ENCODE measurements at places on chromosomes 12 and 14.

DNA sequence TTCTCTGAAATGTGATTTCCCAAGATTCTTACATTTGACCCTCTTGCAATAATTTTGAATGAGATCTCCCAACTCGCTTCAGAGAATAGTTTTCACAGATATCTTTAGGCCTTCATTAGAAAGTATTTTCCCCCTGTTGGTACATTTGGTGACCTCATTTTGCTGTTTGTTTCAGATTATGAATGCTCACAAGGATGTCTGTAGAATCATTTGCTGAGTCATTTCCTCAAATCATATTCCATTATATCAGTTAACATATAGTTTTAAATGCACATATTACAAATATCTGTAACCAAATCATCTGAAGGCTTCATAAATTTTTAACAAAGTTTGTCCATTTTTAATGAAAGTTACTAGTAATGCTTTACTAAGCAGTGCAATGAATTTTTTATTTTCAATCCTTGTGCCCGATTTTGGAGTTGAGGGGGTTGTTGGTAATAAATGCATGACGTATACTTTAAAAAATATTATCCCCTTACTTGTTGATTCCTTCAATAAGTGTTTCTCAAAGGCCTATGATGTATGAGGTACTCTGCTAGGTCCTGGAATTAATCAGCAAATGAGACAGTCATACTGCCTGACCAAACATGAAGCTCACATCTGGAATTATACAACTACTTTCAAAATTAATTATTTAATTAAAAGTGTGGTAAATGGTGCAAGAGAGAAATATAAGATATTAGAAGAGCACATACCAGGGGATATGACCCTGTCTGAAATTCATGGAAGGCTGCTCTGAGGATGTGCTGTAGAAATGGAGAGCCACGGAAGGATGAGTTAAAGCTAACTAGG, 126.9 kb upstream of the RAP1B start:
- no peak for DNase-seq

DNA sequence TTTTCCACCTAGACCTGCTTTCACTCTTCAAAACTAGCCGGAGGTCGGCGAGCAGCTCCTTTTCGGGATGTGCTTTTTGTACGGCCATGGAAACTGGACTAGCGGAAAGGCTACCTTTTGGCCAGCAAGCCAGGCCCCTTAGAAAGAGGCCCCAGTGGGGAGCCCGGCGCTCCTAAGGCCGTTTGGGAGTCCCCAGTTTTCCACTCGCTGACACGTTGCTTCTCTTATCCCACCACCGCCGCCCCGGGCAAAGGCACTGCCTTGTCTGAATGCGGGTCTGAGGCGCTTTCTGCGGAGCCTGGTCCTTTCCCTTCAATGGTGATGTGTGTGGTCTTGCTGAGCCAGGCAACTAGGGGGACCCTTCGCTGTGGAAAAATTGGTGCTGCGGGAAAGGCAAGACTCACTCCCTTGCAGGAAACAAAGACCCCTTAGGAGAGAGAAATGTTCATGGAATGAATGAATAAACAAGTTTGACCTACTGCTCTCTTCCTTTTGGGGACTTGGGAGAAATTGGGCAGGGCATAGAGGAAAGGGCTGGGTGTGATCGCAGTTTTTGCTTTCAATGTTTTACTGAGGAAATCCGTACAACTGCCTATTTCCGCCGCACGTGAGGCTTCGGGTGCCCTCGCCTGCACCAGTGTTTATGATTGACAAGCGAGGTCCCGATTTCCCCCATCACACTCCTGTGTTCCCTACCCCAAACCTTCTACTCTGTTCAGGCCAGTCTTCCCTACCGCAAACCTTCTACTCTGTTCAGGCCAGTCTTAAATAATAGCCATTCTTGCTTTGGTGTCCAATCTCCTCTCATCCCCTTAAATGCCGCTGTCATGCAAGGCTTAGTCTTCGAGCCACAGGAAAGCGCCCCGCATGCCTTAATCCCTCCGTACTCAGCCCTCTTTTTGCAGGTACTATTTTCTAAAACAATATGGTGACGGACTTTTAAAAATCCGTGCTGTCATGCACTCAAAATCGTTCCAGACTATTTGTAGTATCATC, 1.0 kb upstream of the SLC38A2 start:
- peak; percentile 78 for DNase-seq

DNA sequence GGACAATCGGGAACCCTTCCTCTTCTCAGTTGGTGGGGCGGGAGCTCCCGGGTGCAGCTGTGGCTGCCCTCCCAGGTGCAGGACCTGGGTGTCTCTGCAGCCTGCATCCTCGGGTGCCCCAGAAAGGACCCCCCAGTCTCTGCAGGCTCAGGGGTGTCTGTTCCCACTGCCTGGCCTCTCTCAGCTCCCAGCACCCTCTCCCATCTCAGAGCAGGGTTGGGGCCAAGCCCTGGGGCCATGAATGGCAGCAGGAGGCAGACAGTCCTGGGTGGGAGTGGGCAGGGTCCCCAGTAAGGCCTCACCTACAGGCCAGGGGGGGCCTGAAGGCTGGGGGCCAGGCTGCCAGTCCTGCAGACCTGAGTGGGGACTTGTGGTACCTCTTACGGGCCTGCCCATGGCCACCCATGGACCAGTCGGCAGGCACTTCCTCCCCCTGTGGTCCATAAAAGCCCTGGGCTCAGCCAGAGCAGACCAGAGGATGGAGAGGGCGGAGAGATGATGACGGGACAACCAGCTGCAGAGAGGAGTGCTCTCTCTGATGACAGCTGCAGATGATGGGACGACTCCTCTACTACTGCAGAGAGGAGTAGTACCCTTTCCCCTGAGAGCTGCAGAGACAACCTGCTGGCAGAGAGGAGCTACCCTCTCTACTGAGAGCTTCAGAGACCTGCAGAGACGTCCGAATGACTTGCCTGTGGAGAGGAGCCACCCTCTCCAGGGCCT, 26.6 kb downstream of the TCHP start:
- DNase-seq, result no peak

- DNase-seq, result no peak
These were observed 39.9 kb downstream of the LTBP2 start for GRCh38 chr14:74571901-74572725.

DNA sequence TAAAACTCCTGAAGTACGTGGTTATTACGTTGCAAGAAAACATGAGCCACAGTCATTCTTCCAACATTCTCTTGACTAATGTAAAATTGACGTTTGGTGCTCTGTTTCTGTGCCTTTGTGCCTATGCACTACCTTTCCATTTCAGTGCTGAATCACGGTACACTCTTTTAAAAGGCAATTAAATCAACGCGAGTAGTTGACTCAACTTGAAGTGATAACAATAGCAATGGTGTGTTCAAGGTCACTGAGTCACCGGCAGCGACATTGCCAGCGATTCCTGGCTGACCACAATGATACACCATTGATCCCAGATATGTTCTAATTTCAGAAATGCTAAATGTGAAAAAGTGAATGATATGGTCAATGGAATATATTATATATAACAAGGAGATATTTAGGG, 17.8 kb downstream of the AK7 start:
- no peak for DNase-seq

DNA sequence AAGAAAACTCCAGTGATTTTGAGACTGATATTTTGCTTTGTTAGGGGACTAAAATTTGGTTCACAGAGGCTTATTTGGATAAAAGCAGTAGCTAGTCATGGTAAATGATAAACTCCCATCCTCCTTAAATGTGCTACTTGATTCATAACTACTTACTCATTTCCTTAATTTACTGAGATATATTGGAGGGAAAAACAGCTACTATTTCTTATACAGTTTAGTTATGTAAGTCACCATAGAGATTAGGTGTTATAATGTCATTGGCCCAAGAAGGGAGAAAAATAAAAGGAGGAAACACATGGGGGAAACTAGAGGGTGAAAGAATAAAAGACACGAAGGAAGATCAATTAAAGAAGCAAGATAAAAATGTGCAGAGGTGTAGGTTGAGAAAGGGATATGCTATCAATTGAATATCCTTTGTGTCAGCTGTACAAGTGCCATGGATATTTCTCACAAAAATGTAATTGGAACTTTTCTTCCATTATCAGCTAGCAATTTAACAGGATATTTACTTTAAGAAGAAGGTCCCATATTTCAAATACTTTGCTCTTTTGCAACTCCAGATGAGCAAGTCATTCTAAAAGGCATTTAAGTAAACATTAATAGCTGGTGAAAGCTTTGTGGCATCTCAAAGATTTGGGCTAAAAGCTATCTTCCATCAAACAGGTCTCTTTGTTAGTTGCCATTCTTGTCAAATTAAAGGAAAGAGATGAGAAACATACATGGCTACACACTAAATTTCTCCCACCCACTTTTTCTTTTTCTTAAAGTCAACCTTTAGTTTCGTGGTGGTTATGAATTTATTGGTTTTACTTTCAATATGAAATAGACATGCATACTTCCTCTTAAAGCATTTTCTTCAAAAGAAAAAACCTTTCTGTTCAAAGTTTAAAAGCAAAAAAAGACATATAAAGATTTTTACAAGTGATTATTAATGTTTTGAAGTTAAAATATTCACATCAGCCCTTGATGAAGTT, 439.5 kb downstream of the CCER1 start:
- no peak for DNase-seq

DNA sequence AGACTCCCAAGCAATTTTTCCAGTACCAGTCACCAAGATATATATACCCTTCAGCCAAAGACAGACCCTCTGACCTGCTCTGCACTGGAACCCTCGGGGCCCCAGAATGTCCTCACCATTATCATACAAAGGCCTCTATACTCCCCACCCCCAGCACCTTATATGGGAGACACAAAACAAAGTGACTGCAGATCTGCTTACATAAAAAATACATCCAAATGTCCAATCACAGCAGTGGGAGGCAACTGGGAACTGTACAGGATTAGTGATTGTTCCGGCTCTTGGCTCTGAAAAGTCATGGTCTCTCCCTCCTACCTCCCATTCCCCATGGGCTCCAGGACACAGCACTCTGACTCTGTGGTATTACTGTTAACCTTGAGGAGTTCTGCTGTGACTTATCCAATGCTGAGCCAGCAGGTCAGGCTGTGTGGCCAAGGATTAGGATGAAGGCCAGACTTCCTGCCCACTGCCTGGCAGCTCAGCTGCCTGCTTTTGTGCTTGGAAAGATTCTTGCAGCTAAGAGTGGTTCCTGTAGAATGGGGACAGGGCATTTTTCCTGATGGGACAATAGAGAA, 13.7 kb downstream of the OXA1L start:
- no peak for DNase-seq

DNA sequence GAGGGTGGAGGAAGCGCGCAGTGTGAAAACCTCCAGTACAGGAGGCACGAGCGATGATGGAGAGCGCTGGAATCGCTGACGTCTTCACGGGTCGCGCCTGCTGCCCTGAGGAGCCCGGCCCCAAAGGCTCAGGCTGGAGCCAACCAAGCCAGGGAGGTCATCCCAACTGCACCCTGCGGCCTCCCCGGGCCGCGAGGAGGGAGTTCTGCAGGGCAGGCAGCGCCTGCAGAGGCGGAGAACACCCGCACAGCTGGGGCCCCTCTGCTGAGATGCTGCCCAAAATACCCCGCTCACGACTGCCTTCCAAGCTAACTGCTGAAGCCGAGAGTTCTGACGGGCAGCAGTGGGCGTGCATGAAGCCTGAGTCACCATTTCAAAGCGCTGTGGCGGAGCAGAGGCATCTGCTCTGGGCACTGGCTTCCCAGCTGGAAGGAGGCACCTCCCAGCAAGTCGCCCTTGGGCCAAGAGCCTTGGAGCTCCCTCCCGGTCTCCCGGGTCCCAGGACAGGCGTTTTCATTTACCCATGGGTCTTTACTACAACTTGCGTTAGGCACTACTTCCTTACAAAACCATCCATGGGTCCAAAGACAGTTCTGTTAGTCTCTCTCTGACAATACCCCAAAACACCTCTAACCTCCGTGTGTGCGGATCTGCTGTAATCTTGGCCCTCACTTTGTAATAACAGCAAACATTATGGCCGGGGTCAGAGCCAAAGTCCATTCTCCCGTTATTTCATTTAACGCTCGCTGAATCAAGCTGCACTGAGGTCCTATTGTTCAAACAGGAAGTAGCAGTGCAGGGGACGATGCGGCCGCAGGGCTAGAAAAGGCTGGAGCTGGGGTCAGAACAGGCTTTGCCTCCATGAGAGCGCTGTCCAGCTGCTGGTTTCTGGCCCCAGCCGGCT, 60.1 kb upstream of the RIMBP2 start:
- peak; percentile 85 for DNase-seq

- no peak for DNase-seq
These were observed 1.2 kb upstream of the LAG3 start for GRCh38 chr12:6771091-6771495.

GRCh38 chr12:105729926-105730325, 399.4 kb downstream of the C12orf75 start:
- no peak for DNase-seq

- no peak for DNase-seq
These were observed 28.8 kb downstream of the PHLDA1 start for GRCh38 chr12:76002598-76003354.

- no peak for DNase-seq
These were observed 16.0 kb upstream of the SLC38A2 start for GRCh38 chr12:46388427-46389021.

DNA sequence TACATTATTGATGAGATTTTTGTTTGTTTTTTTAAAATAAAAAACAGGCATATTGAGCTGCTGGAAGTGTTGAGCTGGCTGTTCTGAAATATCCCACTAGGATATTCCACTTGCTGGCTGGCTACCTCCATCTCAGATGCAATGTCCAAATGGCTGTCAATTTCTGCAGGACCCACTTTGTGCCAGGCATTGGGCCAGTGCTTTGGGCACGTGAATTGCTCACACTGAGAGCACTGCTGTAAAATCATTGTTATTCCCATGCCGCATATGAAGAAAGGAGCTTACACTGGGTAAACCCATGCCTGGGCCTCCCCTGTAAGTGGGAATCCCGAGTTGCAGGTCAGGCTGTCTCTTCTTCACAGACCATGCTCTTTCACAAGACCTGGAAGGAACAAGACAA, 56.7 kb downstream of the RGS6 start:
- no peak for DNase-seq

DNA sequence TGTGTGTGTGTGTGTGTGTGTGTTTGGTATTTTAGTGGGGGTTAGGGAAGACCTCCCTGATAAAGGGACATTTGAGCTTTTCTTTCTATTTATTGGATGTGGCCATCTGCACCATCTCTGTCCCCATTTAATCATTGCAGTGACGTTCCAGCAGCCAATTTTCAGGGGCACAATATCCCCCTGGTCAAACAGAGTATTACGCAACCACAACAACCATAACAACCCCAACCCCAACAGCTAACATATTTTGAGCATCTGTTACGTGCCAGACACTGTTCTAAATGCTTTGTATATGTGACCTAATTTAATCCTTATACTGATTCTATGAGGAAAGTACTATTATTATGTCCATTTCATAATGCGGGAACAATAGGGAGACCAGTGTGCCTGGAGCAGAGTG, 87.4 kb downstream of the TTC8 start:
- DNase-seq, result no peak

DNA sequence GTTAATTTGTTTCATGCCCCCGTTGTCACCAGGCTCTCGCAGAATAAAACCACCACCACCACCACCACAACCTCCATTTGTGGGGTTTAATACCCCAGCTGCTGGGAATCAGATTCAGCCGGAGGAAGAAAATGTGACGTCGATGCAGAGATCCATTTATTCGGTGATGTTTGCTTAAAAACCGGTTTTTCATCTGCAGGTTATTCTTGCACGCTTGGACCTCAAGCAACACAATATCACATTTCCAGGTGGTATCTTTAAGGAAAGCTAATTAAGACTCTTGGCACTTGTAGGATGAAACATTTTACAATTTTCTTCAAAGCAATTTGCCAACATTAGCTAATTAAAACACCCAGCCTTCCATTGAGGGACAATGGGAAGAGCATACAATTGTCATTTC, 39.8 kb downstream of the SPRING1 start:
- DNase-seq, result no peak
